ENCODE measurements at places on chromosomes 5 and 9. TPM values are rescaled to one million over a fixed set of nuclear protein-coding genes. Genes with fewer than 3 reads are reported as not detected.
A peak's percentile ranks its signal among the peaks of the same experiment; 100 is the strongest.

Gene PCDHGA5
- polyA plus RNA-seq: 0.08 TPM

Gene PCDHA4
- 0.01 TPM for polyA plus RNA-seq

Gene EIF4E1B
- not detected for polyA plus RNA-seq

DNA sequence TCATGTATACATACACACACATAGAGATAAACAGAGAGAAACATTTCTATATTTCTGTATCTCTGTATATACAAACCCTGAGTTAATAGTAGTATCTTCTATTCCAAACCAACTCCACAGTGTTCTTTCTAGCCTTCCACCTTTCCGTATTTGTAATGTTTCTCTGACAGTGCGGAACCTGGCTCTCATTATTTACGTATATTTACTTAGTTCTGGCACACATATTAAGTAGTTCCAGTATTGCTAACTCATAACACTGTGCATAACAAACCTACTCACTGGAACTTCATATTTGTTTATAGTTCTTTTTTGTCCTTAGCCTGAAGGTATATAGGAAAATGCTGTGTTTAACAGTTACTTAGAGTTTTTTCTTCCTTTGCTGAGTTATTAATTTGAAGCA lies 6.5 kb downstream of the OGN start:
- no peak for DNase-seq
- H3K4me1 ChIP-seq: no peaks in the 10 kb centered on the region
- H3K27ac ChIP-seq: no peak overlapping the region
- H3K4me3 ChIP-seq: no peak overlapping the region
- no peaks in the 10 kb centered on the region for H3K36me3 ChIP-seq

DNA sequence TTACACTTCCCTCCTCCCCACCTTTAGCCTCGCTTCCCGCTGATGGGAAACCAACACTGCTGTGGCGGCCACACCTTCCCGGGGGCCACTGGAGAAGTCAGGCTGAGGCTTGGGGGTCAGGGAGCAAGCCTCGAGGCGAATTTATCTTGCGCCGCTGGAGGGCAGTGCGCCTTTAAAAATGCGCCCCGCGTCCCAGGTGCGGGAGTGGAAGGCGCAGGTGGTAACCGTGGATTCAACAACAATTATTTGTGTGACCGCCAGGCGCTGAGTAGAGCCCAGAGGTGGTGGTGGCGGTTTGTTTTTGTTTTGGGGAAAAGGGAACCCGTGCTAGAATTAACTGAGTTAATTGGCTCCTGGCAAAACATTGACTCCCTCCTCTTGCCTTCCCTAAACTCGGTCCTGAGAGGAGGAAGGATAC lies 1.1 kb downstream of the CFAP77 start:
- no peaks in the 10 kb centered on the region for H3K36me3 ChIP-seq
- peak; percentile 57 for DNase-seq
- H3K27me3 ChIP-seq: peaks cover 13% of the 10 kb centered on the region
- no peak overlapping the region for H3K4me3 ChIP-seq
- peaks cover 6% of the 10 kb centered on the region for H3K4me1 ChIP-seq

GRCh38 chr5:9500193-9500592 lies 45.7 kb downstream of the SEMA5A start:
- H3K27ac ChIP-seq: no peak overlapping the region
- DNase-seq: no peak
- H3K36me3 ChIP-seq: no peaks in the 10 kb centered on the region
- H3K4me1 ChIP-seq: no peaks in the 10 kb centered on the region
- no peak overlapping the region for H3K4me3 ChIP-seq

- DNase-seq: no peak
- H3K4me1 ChIP-seq: peaks cover 29% of the 10 kb centered on the region
- no peaks in the 10 kb centered on the region for H3K36me3 ChIP-seq
Observed at GRCh38 chr9:124267271-124267807, 9.6 kb downstream of the NEK6 start.

DNA sequence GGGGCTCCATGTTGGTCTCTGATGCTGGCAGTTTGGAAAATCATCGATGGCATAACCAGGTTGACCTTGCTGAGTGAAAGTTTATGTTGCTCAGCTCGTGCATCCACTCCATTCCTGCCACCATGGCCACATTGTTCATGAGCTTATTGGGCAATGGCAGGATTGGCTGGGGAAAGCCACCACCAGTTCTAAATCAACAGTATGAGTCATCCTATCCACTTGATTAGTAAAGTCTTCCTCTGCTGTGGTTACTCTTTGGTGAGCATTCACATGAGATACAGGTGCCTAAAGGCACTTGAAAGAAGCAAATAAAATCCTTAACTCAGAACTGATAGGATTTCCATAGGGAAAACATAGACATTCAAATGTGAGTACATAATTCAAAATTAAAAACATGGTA lies 131.8 kb upstream of the FBN2 start:
- no peaks in the 10 kb centered on the region for H3K27me3 ChIP-seq
- H3K4me1 ChIP-seq: no peaks in the 10 kb centered on the region
- no peak for DNase-seq
- no peak overlapping the region for H3K27ac ChIP-seq
- no peak overlapping the region for H3K4me3 ChIP-seq
- no peaks in the 10 kb centered on the region for H3K36me3 ChIP-seq

- H3K27me3 ChIP-seq: no peaks in the 10 kb centered on the region
- H3K27ac ChIP-seq: no peak overlapping the region
- no peaks in the 10 kb centered on the region for H3K36me3 ChIP-seq
- H3K4me3 ChIP-seq: no peak overlapping the region
- H3K4me1 ChIP-seq: no peaks in the 10 kb centered on the region
Observed at GRCh38 chr9:112884101-112884500, 6.6 kb downstream of the SLC46A2 start.

DNA sequence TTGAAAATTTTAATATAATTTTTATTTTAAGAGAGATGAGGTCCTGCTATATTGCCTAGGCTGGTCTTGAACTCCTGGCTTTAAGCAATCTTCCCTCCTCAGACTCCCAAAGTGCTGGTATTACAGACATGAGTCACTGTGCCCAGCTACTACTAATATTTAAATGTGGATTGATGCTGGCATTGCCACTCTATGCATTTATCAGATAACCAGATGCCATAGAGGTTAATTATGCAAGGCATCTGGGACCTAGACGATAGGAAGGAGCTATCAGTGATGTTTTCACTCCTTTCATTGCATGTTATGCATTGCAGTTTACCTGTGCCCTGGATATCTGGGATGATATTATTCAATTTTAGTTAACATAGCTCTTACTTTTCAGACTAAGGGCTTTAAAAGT lies 127.0 kb downstream of the RPS23 start:
- H3K27me3 ChIP-seq: no peaks in the 10 kb centered on the region
- DNase-seq: no peak
- H3K36me3 ChIP-seq: no peaks in the 10 kb centered on the region
- no peak overlapping the region for H3K27ac ChIP-seq
- no peak overlapping the region for H3K4me3 ChIP-seq

DNA sequence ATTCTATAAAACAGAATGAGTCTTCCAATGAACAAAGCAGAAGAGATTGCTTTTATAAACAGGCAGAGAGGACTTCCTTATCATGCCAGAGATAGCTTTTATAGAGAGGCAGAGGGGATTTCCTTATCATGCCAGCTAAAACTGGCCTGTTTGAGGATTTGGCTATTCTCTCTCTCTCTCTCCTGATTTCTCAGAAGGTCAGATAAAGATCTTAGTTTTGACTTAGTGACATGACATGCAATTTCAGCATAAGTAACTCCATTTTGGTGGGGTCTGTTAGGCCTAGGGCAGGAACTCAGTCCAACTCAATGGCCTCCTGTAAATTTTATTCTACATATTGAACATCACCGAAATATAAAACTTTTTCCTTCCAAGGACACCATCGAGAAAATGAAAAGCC lies 31.5 kb upstream of the DENND4C start:
- H3K36me3 ChIP-seq: no peaks in the 10 kb centered on the region
- no peaks in the 10 kb centered on the region for H3K27me3 ChIP-seq
- no peak overlapping the region for H3K4me3 ChIP-seq
- no peak for DNase-seq
- H3K27ac ChIP-seq: no peak overlapping the region

Gene GDNF
- polyA plus RNA-seq: 0.09 TPM

GRCh38 chr9:92392690-92393089 lies 11.7 kb downstream of the OGN start:
- H3K27ac ChIP-seq: no peak overlapping the region
- no peaks in the 10 kb centered on the region for H3K36me3 ChIP-seq
- H3K4me1 ChIP-seq: peaks cover 3% of the 10 kb centered on the region

DNA sequence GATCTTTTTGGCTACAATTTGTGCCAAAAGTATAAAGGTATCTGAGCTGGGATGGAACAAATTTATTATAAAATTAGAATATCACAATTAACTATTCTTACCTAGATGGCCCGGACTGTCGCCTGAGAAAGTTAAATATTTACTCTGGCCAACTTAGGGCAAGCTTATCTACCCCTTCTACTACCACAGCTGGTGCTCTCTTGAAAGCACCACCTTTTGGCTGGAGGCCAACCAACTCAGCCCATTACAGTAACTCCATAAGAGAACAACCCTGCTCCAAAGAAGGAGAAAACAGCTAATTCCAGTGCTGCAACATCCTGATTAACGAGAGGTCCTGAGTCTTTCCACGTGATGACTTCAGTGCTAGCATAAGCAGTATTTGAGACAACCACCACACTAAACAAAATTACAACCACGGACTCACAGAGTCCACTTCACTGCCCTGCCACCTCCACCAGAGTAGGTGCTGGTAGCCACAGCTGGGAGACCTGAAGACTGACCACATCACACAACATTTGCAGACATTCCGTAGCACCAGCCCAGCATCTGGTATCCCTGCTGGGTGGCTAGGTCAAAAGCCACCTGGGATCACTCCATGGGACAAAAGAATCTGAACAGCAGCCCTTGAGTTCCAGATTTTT lies 43.2 kb downstream of the RGMB start:
- H3K4me1 ChIP-seq: no peaks in the 10 kb centered on the region
- peak; percentile 52 for DNase-seq
- H3K36me3 ChIP-seq: no peaks in the 10 kb centered on the region
- H3K27ac ChIP-seq: no peak overlapping the region
- no peak overlapping the region for H3K4me3 ChIP-seq
- H3K27me3 ChIP-seq: no peaks in the 10 kb centered on the region

GRCh38 chr5:153974813-153975163 lies 63.9 kb downstream of the FAM114A2 start:
- H3K36me3 ChIP-seq: no peaks in the 10 kb centered on the region
- no peaks in the 10 kb centered on the region for H3K4me1 ChIP-seq
- H3K27me3 ChIP-seq: no peaks in the 10 kb centered on the region

- no peak overlapping the region for H3K4me3 ChIP-seq
- no peaks in the 10 kb centered on the region for H3K4me1 ChIP-seq
- DNase-seq: no peak
- H3K27me3 ChIP-seq: no peaks in the 10 kb centered on the region
Observed at GRCh38 chr9:83383034-83383433, 155.2 kb downstream of the FRMD3 start.

Gene AP3B1
- 8.2 TPM for polyA plus RNA-seq

Gene OBP2B
- not detected for polyA plus RNA-seq

- no peaks in the 10 kb centered on the region for H3K27me3 ChIP-seq
- H3K36me3 ChIP-seq: no peaks in the 10 kb centered on the region
- DNase-seq: no peak
- H3K4me1 ChIP-seq: no peaks in the 10 kb centered on the region
- H3K27ac ChIP-seq: no peak overlapping the region
Observed at GRCh38 chr9:37371565-37372464, 50.7 kb upstream of the GRHPR start.

Gene IL4
- not detected for polyA plus RNA-seq

DNA sequence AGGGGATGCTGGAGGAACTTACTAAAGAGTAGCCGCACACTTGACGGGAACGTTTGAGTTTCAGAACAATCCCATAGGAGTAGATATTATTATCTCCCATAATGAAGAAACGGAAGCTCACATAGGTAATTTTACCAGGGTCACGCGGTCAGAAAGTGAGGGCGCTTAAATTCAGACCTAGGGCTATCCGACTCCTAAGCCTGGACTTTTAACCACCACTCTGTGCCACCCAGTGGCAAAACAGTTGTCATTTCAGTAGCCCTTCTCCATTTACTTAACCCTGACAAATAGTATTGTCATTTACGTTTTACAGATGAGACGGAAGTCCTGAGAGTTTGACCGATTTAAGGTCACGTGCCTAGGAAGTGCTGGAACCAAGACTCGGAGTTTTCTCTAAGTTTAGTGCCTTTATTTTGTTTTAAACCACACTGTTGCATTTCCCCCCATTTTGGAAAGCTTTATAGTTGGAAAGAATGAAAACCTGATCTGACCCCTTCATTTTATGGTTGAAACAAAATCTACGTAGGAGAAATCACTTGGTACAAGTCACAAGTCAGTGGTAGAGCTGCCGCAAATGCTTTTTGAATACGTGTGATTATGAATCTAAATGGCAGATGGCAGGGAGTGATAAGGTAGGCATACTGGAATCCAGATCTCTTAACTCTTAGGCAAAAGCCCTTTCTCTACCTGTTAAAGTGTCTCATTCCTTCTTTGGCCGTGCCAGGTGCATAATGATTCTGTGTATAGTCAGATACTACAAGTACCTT lies 650 bp downstream of the MRRF start:
- H3K27me3 ChIP-seq: no peaks in the 10 kb centered on the region
- H3K4me1 ChIP-seq: peaks cover 19% of the 10 kb centered on the region

Gene RNF208
- polyA plus RNA-seq: 7.1 TPM

Gene CBY3
- not detected for polyA plus RNA-seq

DNA sequence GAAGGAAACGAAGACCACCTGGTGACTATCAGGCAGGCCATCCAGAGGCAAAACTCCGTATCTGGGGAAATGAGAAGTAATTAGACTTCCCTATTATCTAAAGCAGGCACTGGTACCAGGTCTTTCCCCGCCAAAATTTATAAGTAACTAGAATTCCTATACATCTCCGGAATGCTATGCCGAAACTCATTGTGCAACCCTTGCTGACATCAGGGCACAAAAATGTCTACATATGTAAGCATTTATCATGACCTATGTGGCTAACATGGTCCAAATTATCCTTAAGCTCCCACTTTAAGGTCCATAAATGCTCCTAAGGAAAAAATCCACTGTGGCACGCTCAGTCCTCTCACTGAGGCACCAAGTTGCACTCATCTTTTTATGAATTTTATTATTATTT lies 17.8 kb downstream of the ACTL7B start:
- no peak overlapping the region for H3K4me3 ChIP-seq
- no peak for DNase-seq
- no peaks in the 10 kb centered on the region for H3K36me3 ChIP-seq
- H3K27ac ChIP-seq: no peak overlapping the region
- no peaks in the 10 kb centered on the region for H3K27me3 ChIP-seq
- H3K4me1 ChIP-seq: no peaks in the 10 kb centered on the region

DNA sequence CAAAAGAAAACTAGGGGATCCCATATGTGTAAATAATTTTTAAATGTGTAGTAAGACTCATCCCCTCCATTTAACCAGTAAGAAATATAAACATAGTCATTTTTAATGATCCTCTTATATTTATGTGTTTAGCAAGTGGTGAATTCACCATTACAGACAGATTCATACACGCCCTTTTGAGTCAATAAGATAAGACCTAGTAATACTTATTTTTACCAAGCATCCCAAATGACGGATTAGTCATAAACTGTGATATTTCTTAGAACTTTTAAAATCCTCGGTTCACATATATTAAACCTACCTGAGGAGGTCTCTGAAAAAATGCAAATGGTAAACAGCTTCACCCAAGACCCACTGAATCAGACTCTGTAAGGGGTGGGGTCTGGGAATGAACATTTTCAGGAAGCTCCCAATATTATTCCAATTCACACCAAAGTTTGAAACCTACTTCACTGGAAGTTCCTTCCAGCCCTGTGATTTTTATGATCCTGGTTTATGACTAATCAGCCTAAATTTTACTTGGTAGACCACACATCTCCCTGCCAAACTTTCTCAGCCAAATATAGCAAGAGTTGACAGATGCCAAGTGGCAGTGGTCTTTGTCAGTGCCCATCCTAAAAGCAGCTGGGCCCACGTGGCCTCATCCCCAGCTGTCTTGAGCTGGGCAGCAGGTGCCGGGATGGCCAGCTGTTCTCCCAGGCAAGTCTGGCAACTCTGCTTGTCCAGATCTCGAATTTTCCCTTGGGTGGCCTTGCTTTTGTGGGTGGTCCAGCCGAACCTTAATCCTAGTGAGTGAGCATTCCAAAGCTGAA lies 559.0 kb upstream of the RGMB start:
- no peaks in the 10 kb centered on the region for H3K36me3 ChIP-seq
- no peaks in the 10 kb centered on the region for H3K4me1 ChIP-seq

Data from liver (tissue), 10 donors.